ENCODE measurements at places on chromosomes 12 and 14.

GRCh38 chr14:24439830-24440605 is 2.6 kb downstream of the SDR39U1 start:
- no peak for DNase-seq

DNA sequence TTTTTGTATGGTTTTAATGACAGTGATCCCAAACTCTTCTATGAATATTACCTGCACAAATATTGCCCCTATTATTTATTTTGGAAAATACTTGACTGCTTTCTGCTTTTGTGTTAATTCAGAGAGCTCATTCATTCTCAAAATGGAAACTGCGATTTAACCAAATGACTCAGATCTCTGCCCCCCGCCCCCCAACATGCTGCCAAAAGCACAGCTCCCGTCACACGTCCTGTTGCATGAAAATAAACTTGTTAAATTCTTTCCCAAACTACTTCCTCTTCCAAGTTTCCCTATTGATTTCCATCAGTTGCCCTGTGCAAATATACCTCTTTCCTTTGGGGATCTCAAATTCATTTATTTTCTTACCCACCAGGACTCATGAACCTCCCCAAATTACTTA is 18.0 kb upstream of the NRDE2 start:
- DNase-seq, result no peak

- no peak for DNase-seq
Measured at GRCh38 chr12:66398931-66399910, 96.9 kb downstream of the HELB start.

- no peak for DNase-seq
Measured at GRCh38 chr14:39884091-39884490, 451.9 kb upstream of the FBXO33 start.

- DNase-seq, result no peak
Measured at GRCh38 chr12:123004287-123004686, 23.8 kb downstream of the ARL6IP4 start.

DNA sequence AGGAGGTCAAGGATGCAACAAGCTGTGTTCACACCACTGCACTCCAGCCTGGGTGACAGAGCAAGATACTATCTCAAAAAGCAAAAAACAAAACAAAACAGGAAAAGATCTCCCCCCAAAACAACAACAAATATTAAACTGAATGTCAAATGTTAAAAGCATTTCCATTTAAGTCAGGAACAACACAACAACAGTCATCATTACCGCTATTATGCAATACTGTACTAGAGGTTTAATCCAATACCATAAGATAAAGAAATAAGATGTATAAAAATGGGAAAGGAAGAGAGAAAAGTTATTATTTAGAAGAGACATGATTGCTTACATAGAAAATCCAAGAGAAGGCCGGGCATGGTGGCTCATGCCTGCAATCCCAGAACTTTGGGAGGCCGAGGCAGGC is 36.6 kb downstream of the FERMT2 start:
- DNase-seq, result no peak

DNA sequence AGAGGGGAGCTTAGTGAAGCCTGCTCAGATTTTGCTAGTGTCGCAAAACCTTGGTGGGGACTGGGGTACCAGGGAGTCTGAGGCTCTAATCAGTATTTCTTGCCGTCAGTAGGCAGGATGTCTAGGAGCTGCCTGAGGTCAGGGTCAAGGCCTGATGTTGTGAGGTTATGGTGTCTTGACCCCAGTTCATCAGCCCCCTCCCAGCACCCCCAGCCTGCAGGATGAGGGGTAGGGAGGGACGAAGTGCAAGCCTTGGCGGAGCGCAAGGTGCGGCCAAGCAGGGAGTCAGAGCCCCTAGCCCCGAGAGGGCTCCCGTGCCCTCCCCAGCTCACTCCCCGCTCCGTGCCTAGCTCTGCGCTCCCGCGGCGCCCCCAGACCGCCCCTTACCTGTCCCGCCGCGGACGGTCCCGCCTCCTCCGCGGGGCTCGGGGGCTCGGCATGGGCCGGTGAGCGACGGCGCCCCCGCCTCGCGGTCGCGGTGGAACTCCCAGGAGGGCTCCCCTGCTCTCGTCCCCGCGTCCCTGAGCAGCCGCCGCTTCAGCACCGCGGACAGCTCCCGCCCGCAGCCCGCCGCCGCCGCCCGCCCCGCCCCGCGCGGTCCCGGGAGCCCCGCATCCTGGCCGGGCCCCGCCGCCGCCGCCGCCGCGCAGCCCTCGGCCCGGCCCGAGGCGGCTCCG is 347 bp downstream of the SYNDIG1L start:
- DNase-seq, result no peak

DNA sequence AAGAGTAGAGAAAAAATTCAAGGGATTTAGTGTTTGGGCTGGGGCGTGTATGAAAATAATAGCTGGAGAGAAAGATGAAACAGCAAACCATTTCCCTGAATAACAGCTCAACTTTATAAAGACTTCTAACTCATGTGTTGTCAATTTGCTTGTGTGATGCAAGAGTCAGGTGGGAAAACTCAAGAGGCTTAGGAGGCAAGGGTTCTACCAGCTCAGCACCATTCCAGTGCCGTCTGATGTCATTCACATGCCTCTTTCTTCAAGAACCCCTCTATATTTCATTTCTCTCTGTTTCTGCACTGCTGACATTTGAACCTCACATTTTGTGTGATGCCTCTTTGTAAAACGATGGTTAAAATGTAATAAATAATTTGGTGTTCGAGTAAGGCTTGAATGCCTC is 192.2 kb downstream of the PRKD1 start:
- DNase-seq, result no peak
